ENCODE measurements at places on chromosomes 4 and X.

GRCh38 chrX:100479329-100479728, 69.3 kb upstream of the PCDH19 start:
- no peak for DNase-seq

- DNase-seq: no peak
Measured at GRCh38 chr4:171636606-171637005, 176.6 kb upstream of the GALNTL6 start.

GRCh38 chrX:138718941-138719340, 7.4 kb upstream of the FGF13 start:
- DNase-seq: no peak

DNA sequence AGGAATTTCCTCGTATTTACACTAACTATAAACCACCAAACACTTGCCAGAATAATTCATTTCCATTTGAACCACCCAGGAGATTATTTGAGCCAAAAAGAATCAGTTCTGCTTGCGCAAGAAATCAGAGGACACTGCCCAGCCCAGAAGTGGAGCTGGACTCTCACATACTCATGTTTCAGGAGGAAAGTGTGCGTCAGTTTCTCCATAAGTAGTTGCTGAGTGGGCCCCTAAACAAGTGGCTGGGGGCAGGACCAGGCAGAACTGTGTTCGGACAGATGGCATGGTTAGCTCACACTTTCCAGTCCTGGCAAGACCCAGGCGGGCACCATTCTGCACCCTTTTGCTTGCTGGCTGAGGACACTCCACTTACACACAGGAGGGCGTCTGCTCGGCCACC, 38.8 kb downstream of the BTC start:
- no peak for DNase-seq

DNA sequence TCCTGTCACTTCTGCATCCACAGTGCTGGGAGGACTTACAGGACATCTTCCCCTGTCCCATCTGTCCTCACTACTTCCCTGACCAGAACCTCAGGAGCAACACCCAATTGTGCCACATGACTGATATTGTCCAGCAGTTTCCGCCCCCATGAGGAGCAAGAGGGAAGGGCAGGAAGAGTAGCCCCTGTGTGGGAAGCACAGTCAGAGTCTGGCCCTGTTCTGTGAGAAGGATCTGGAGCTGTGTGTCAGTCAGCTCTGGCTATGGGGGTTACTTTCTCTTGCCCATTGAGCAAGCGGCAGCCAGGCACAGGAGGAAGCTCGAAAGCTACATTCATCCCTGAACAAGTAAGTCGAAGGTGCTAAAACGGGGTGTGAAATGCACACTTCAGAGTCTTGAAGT, 14.8 kb upstream of the TRIM60 start:
- DNase-seq: no peak

GRCh38 chr4:141637565-141637964, 1.2 kb downstream of the IL15 start:
- no peak for DNase-seq

DNA sequence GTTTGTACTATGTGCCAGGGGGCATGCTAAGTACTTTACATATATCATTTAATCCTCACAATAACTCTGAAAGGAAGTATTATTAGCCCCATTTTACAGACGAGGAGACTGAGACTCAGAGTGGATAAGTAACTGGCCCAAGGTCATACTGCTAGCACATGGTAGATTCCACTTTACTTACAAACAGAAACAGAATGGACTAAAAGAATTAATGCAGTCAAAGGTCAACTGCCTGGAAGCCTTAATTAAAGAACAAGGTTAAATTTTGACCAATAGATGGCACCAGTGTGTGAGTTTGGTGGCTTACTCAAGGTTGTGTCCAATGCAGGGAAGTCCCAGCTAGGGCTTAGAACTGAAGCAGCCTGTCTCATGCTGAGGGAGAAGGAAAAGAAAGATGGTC, 4.7 kb downstream of the RIPPLY1 start:
- DNase-seq: no peak

- DNase-seq: no peak
Measured at GRCh38 chrX:10010686-10011085, 43.5 kb downstream of the CLDN34 start.

- no peak for DNase-seq
Measured at GRCh38 chr4:102757681-102758080, 3.1 kb downstream of the MANBA start.

DNA sequence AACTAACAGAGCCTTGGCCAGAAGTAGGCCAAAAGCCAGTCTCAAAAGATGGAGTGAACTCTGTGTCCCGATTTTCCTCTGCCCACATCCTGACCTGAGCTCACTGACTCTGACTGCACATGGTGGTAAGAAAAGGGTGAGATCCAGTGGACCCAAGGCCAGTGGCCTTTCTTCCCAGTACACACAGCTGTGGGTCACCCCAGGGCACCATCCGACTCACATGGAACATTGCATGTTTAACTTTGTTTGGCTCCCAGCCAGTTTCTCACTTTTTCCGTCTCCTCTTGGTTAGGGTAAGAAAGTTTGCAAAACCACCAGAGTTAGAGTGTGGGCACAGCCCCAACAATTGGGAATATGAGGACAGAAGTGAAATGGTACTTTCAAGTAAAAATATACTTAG, 69.8 kb downstream of the GAB1 start:
- DNase-seq: no peak

DNA sequence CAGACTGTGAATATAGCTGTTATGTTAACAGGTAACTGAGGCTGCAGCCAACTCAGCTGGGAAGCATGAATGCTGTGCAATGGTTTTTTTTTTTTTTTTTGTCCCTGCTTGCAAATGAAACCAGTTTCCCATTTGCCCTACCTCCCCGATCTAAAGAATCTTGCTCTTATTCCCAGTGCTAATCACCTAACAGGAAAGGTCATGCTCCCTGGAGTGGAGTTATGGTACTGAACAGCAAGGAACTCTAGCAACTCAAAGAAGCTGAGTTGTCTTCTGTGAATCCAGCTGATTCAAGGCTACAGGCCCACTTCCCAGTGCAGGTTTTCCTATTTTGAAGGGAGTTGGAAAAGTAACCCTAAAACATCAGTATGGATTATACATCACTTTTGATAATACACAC, 52.1 kb downstream of the HTR2C start:
- no peak for DNase-seq

DNA sequence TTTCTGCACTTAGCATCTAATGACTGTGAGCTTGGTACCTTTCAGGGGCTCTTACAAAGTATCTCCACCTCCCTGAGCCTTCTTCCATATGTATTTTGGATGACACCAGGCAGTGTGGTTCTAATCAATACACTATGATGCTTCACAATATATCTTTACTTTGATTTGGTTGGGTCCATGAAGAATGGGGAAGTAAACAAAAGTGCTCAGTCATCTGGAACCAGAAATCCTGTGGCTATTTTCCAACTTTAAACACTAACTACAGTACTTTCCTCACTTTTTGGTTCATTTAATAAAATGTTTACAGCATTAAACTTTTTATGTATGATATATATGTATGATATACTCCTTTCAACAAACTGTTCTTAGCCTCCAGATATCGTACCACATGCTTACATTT, 216.4 kb upstream of the AFF2 start:
- no peak for DNase-seq

GRCh38 chr4:83981156-83981555, 445.2 kb downstream of the GPAT3 start:
- DNase-seq: no peak

GRCh38 chr4:112771-113170, 11.5 kb upstream of the ZNF718 start:
- DNase-seq: no peak

GRCh38 chr4:25486171-25486570, 109.1 kb downstream of the ANAPC4 start:
- DNase-seq: no peak

- DNase-seq: no peak
Measured at GRCh38 chr4:20026456-20026855, 225.2 kb upstream of the SLIT2 start.

GRCh38 chr4:169099771-169100180, 89.7 kb upstream of the CBR4 start:
- DNase-seq: no peak
